ENCODE measurements at places on chromosomes 3 and 15.

- DNase-seq: no peak
Observed at GRCh38 chr3:197758512-197758911, 8.8 kb downstream of the FYTTD1 start.

DNA sequence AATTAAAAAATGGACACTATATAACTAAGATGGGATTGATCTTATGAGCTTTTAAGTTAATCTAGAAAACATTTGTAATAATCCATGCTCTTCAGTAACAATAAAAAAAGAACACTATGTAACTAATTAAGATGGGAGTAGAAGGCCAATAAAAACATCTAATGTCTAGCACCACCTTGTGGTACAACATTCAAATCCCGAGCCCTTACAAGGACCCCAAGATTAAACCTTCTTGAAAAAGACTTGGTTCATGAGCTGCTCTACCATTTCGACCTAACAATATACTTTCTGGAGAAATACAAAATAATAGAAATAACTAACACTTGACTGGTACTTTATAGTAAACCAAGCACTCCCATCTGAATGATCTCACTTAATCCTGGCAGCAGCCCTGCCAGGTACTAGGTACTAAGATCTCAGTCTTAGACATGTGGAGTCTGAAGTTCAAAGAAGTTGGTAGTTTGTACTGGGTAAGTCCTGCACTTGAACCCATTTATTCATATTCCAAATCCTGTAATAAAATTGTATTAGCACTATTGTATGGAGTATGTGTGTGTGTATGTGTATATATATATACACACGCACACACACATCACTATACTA lies 21.8 kb downstream of the METTL6 start:
- peak; percentile 46 for DNase-seq

GRCh38 chr15:41150279-41150678 lies 34.2 kb upstream of the INO80 start:
- DNase-seq: no peak

- peak; percentile 8 for DNase-seq
Observed at GRCh38 chr15:48177383-48177765, 721 bp downstream of the MYEF2 start.

- no peak for DNase-seq
Observed at GRCh38 chr3:71066356-71066755, 517.2 kb downstream of the FOXP1 start.

- peak; percentile 1 for DNase-seq
Observed at GRCh38 chr3:161475905-161476304, 20.7 kb upstream of the OTOL1 start.

All from HuH-7 (cell line).